ENCODE measurements at places on chromosomes 5 and 9.

- no peak for DNase-seq
These were observed 156.0 kb upstream of the OTULINL start for GRCh38 chr5:14425559-14425958.

DNA sequence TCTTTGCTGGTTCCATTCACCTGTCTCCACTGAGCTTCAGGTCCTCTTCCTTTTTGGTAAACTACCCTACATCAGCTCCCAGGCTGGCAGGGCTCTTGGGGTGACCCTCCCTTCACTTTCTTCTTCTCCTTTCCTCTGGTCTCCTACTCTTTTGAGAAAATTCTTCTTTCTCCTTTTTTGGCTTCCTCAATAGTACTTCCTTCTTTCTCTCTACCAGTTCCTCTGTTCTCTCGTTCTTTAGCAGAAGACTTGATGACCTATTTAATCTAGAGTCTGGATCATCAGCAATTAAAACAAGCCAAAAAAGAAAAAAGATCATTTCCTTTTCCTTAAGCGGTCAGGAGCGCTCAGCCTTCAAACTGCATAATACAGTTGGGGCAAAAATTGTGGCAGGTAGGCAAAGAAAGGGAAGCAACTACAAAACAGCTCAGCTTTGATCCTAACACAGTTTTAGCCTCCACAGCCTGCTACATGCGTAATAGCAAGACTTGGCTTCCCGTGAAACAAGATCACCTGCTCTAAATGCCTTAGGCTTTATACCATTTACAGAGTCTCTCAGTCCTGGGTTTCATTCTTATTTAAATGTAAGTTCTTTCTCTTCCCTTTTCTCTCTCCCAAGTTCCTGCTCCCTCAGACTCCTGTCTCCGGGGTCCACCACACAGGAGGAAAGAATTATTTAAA lies 14.0 kb upstream of the GSN start:
- DNase-seq = no peak

GRCh38 chr9:104468261-104468660 lies 35.8 kb upstream of the OR13F1 start:
- DNase-seq = no peak

- DNase-seq = no peak
These were observed 80.2 kb upstream of the IL12B start for GRCh38 chr5:159410480-159410879.

DNA sequence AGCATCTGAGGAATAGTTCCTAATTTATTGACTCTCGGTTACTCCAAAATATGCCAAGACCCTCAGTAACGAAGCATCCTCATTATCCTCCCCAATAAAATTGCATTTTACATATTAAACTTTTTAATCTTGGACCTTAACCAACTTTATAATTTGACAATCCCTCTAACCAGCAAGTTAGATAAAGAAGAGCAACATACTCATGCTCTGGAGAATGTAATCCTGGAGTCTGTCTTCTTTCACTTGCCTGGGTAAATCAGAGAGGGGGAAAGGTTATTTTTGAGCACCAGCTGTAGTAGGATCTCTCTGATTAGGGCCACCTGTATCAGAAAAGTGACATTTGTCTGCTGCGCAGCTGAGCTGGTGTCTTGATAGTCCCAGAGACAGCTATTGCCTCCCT lies 59.8 kb downstream of the NDFIP1 start:
- DNase-seq = no peak

- DNase-seq = no peak
These were observed 217.9 kb downstream of the EPB41L4A start for GRCh38 chr5:112201141-112201540.

- DNase-seq = no peak
These were observed 8.3 kb upstream of the MED7 start for GRCh38 chr5:157150995-157151394.

- DNase-seq = no peak
These were observed 38.9 kb upstream of the SLC2A8 start for GRCh38 chr9:127358023-127358535.

DNA sequence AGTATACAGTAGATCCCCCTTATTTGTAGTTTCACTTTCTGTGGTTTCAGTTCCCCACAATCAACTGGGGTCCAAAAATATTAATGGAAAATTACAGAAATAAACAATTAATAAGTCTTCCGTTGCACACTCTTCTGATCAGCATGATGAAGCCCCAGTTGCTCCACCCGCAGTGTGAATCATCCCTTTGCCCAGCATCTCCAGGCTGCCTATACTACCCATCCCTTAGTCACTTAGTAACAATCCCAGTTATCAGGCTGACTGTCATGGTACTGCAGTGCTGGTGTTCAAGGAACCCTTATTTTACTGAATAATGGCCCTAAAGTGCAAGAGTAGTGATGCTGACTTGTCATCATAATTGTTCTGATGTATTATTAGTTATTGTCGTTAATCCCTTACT lies 28.9 kb downstream of the SHC3 start:
- no peak for DNase-seq

GRCh38 chr5:133482028-133482427 lies 130.3 kb downstream of the FSTL4 start:
- DNase-seq = no peak

- no peak for DNase-seq
These were observed 6.1 kb upstream of the BARX1 start for GRCh38 chr9:93960971-93961841.

Measured in CD4-positive, alpha-beta T cell (primary cell).